ENCODE measurements at places on chromosomes 1 and 21.

- DNase-seq = no peak
Observed at GRCh38 chr21:28719723-28720122, 273.0 kb downstream of the LTN1 start.

GRCh38 chr1:61790837-61791236, 48.6 kb downstream of the PATJ start:
- no peak for DNase-seq

DNA sequence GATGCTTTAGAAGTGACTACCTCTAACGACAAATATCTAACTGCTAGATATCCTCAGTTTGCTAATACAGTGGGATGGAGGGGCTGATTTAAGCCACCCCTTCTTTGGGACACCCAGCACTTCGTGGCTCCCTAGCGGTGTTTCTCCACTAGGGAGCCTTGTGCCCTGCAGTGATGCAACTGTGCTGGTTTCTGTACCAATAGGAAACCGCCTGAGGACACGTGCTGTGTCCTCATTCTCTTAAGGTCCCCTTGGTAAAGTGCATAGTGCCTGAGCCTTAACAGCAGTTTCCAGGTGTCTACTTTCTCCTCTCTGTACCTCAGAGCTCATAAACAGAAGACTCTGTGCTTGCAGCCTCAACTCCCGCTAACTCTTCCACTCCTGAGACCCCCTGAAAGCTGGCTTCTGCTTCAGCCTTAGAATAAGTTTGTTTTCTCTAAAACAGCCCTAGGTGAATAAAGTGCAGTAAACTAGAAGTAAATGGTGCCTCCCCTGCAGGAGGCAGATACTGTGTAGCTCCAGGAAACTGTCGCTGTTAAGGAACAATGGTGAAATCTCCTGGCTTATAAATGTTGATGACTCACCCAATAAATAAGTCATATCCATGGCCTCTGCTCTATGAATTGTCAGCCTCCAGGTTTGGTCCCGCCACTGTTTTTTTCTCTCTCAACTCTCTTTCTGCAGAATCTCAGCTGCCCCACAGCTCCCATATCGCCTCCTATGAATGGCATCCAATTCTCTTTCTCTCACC, 130.4 kb downstream of the AK5 start:
- no peak for DNase-seq

DNA sequence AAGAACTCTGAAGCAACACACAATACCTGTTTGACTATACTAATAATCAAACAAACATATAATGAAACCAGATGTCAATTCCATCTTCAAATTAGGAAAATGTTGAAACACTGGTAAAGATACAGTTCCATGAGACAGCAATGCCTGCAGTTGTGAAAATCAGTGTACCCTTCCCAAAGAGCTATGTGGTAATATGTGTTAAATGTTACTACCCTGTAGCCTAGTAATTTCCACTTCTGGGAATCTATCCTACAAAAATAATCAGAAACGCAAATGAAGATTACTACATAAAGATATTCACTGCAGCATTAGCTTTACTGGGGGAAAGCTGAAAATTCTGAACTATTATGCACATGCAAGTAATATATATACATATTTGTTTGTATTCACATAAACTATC, 16.9 kb downstream of the GLIS1 start:
- no peak for DNase-seq

- DNase-seq = peak; percentile 38
Observed at GRCh38 chr1:148372731-148373130, 110.4 kb downstream of the PPIAL4G start.

DNA sequence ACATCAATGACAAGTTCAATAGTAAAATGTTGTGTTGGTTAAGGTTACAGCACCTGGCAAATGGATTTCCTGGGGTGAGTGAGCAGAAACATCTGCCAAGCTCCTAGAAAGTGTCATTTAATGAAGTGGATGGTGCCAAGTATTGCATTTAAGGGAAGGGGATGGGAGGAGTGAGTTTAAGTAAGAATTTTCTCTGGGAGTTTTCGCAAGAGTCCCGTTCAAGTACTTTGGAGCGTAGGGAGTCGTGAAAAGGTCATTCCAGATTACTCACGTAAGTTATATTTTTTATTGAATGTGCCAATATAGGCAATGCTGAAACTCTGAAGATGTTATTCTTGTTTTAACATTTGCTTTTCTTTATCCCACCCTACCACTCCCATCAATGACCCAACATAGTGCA, 117.4 kb upstream of the RAB3GAP2 start:
- DNase-seq = no peak

- no peak for DNase-seq
Observed at GRCh38 chr1:64100791-64101190, 102.6 kb upstream of the UBE2U start.

- DNase-seq = no peak
Observed at GRCh38 chr1:115908565-115909274, 67.6 kb upstream of the SLC22A15 start.

DNA sequence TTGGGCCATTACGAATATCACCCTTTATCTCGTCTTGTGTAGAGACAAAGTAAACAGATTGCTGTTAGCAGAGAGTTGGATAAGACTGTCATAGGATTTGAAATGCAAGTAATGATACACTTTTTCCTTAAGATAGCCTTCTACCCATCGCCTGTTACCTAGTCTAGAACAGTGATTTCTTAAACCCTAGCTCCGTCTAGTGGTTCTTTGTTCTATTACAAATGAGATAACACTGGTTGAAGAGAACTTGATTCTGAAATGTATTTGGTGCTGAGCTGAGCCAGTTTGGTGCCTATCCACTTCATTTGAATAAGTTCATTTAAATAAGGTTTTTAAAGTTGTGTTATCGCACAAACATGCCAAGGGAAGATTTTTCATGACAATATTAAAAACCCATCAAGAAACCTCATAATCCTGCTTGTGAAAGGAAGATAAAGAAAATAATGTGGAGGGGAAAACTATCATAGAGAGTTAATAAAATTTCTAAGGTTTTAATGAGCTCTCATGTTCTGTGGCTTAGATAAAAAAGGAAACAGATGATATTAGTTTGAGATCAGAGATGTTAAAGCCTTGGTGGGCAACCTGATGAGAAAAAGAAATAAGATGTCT, 1.5 kb upstream of the KCNH1 start:
- DNase-seq = no peak

- DNase-seq = no peak
Observed at GRCh38 chr21:41373763-41374162, 11.9 kb downstream of the MX2 start.

- DNase-seq = no peak
Observed at GRCh38 chr1:50699795-50700194, 260.3 kb downstream of the FAF1 start.

DNA sequence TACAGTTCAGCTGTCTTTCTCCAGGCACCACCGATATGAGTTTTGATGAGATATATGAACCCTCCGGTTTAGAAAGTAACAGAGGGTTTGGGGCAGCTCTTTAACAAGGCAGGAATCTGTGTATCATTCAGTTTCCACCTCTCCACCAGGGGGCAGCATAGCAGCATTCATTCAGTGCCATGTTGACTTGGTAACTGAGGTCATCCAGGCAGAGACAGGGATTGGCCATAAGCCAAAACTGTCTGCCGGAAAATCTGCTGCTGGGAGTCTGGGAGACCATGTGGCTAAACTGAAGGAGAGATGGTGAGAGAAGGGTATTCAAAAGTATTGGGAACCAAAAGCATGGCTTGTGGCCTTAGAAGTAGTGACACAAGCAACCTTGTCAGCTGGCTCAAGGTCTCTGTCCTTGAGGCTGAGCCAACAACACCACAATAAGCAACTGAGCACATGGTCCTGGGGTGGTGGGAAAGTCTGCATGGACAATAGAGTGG, 98.5 kb downstream of the LMX1A start:
- no peak for DNase-seq

DNA sequence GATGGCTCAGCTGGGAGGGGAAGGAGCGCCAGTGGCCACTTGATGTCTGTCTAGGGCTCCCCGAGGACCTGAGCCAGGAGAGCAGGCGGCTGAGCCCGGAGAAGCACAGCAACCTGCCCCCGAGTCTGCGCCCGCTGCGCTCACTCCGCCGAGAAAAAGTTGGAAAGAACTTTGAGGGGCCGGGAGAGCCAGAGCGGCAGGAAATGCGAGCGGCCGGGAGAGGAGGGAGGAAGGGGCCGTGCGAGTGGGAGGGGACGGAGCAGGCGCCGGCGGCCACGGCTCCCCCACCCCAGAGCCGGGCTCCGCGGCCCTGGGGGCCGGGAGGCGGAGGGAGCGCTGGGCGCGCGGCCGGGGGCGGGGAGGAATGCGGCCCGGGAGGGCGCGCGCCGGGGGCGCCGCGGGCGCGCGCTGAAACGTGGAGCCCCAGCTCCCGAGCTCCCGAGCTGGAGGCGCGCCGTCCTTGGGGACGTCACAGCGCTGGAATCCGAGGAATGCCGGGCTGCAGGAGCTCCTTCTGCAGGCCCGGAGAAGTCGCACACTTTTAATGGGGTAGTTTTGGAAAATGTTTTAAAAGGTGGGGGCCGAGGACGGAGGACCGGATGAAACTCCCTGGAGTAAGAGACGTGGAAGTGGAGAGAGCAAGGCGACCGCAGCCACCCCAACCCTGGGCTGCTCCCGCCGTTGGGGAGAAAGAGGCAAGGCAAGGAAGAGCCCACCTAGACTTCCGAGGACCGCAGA, at the start of gene PTPN14:
Gene PTPN14 (minus strand): TSS at position 167 of the 738 bp plus-strand sequence. CDS start 86,799 bp downstream, outside the sequence.
- DNase-seq = no peak

DNA sequence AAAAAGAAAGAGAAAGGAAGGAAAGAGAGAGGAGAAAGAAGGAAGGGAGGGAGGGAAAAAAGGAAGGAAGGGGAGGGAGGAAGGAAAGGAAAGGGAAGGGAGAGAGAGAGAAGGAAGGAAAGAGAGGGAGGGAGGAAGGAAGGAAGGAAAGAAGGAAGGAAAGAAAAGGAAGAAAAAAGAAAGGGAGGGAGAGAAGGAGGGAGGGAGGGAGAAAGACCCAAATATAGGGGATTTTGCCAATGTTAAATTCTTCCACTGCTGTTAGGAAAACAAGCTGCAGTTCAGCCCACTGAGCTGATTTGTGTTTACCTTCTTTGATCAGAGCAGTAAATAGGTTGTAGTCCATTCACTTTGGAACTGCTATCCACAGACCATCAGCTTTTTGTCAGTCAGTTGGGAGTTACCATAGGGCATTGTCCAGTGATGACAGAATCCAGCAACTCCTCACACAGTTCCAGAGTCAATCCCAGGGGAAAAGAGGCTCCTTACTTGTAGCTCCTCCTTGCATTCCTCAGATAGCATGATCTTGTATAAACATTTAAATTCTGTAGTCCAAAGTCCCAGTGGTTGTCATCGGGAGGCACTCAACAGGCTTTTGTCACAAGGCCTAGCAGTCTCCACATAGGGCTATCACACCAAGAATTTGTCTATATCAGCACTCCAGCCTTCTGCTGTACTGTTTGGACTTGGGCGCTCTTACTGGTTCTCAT, 13.5 kb upstream of the PPP1R8 start:
- no peak for DNase-seq

DNA sequence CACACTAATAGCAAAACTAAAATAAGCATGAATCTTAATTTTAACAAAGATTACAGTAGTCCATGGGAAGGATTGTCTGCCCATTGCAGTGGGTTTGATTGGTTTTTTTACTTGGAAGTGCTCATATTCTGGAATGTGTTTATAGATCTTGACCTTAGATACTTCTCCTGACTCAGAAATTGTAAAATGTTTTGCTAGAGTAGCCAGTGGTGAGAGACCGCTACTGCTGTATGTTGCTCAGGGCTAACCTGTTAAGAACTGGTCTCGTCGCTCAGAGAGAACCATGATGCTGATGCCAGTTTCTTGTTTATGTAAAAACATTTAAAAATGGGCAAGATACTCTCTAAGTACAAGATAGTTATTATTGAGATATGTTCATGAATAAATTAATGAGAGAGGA, 99.9 kb downstream of the ROR1 start:
- DNase-seq = no peak

DNA sequence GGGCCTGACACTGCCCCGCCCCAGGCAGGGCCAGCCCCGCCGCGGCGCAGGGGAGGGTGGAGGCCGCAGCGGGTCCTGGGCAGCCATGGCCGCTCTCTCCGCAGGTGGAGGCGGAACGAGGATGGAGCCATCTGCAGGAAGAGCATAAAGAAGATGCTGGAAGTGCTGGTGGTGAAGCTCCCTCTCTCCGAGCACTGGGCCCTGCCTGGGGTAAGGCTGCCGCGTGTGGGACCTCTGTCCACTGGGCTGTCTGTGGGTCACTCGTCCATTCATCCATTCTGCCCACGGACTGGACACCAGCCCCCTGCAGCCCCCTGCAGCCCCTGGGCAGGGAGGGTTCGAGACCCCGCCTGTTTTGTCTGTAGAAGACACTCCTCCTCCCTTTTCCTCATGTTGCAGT, 18.4 kb upstream of the LRRC3 start:
- DNase-seq = no peak

DNA sequence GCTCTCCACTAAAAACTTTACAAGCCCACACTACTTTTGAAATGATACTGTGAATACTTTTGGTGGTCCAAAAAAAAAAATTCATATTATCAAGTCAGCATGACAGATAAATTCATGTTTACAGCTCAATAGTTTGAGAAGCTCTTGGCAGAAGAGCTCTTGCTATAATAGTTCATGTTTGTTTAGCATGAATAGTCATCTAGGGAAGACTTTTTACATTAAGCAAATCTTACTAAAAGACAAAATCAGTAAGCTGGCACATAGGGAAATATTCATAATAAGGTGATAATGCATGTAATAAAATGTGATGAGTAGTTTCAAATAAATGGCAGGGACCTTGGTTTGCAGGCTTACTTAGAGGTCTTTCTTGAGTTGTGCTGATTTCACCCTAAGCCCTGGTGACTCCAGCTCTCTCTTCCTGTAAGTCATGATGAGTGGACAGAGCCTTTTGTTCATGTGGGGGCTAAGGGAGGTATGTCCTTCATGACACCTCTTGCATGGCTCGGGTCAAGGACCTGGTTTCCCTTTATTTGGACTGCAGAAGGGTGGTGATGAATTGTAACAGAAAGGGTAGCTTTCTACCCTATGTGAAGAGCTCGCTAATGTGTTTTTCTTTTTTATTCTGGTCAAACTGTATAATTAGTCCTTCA, 166.7 kb downstream of the GABPA start:
- no peak for DNase-seq

- DNase-seq = no peak
Observed at GRCh38 chr1:225754940-225755641, 22.5 kb upstream of the SRP9 start.

DNA sequence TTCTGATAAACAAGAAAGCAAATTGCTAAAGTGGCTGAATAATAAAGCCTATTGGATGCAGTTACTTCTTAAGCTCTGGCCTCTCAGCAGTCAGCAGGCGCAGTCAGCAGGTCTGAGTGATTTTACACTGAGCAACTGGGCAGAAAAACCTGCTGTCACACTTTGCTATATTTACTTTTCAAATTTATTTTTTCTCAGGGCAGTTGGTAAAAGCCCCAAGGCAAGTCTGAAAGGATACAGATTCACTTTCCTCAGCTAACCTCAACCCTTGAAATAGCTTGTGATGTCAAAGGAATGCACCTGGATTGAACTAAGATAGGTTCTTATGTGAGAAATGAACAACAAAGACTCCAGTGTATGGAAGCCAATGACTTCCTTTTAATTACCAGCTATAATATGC, 34.0 kb downstream of the ATP5PF start:
- DNase-seq = no peak
